ENCODE measurements at places on chromosomes 1 and 21.

- DNase-seq = no peak
These were observed 89.2 kb downstream of the SLC35F3 start for GRCh38 chr1:233993651-233994050.

DNA sequence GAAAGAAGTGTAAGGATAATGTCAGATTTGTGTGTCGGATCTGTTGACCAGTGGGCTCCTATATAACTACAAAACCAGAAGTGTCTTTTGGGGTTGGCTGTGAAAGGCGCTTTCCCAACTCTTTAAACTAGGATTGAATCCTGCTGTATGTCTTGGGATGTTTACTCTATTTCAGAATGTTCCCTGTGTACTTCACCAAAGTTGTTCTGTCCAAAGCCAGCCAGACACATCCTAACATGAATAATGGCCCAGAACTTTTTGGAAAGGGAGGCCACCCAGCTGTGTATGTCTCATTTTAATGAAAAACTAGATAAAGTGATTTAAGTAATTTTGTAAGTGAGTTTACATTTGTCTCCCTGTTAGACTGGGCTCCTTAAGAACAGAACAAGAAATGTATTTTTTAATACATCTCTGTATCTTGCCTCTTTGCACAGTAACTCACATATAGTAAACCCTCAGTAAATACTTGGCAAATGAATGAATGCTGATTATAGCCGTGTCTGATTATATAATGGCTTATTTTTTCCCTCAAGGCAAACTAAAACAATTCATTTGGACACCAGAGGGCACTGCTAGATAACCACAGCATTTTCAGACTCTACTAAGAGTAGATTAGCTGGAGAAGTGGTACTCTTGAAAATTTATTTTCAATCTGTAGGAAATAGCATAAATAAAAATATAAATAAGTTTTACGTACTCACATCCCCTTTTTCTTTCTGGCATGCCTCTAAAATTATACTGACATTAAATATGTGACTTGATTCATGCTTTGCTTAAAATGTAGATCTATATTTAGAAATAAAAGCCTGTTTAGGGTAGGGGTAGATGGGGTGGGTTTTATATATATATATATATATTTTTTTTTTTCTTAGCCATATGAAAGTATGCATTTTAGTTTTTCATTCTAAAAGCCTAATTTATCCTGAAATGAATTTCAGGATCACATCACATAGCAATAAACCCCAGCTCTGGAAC, 23.8 kb downstream of the TSEN15 start:
- DNase-seq = no peak

DNA sequence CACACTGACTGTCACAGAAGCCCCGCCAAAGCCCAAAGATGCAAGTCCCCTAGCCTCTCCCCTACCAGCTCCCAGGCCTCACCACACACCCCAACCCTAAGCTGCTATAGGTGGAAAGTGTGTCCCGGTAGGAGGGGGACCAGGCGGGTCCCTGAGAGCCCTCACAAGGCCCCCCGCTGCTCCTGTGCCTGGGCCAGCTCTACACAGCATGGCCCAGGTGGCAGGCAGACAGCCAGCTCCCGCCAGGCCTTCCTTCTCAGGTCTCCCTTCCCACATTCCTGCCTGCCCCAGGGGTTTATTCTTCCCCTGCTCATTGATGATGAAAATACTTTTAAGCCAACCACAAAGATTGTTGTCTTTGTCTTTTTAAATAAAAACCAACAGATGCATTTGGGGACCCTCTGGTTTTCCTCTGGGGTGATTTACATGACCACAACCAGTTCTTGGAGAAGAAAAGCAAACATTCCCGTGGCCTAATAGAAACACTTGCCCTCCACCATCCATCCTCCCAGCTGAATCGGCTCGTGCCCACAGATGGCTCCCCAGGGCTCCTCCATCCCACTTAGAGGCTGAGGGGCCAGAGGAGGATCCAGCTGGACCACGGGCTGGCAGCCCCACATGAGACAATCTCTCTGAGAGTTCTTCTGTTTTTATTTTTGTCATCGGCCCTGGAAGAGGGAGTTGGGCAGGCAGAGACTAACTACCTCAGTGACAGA, 93.1 kb downstream of the DMRTB1 start:
- DNase-seq = no peak

DNA sequence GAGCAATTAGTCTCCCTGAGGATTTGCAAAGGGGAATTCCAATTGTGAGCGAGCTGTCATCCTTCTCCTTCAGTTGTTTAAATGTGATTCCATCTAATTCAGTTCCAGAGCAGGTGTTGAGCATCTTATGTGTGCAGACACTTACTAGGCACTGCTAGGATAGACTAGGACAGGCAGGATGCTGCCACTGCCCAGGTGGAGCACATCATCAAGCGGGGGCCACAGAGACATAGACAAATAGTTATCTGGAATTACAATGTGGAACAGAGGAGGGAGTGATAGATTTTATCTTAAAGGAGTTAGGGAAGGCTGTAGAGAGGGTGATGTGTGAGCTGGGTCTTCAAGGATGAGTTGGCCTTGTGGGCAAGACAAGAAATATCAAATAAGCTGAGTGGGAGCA, 55.9 kb downstream of the CDC7 start:
- no peak for DNase-seq

DNA sequence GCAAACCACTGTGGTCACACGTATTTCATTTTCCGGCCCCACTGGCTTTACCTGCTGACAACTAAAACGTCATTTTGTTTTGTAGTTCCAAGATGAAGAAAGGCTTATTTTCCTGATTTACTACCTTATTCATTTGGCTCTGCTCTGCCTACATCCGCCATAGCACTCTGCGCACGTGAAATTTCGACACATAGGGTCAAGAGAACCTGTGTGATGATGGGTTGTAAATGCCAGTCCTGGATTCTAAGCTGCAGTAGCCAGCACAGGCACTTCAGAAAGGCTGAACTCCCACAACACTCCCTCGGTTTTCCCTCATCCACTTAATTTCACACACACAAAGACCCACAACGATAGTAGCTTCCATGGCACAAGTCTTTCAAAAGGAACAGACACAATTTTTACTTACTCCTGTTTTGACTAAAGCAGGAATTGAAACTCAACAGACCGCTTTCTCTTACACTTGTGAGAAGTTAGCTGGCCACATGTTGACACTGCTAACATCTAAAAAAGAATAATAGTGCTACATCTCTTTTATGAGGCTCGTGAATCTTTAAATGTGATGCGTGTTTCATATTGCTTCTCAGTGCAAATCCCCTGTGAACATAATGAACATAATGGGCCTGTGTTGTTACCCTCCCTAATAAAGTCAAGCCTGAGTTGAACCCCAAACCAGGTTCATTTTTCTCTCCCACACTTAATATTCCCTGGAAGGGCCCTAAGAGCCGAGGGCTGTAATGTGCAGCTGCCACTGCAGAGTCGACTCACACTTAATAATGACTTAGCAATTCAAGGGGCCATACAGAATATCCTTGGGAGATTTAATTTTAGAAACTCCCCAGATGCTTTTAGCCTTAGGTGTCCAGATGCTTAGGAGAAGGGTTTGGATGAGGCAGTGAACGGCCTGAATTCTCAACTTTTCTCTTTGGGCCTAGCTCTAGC, 1.5 kb upstream of the RUNX1 start:
- DNase-seq = no peak

GRCh38 chr1:45117766-45118165, 88.6 kb downstream of the ZSWIM5 start:
- DNase-seq = no peak

DNA sequence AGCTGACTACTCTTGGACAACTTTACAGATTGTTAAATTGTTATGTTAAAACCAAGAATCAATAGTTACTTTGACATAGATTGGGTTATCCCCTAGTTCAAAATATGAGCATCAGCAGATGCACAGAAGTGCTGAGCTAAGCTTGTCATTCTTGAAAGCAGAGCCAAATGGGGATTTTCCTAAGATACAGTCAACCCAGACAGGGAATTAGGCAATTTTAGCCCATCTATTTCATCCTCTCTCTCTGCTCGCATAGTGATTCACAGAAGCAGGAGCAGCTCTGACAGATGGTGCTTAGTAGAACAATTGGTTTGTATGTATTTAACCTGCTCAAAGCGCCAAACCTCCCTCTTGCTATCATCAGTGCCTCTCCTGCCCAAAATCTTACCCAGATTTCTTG, 27.9 kb upstream of the PRRC2C start:
- no peak for DNase-seq

DNA sequence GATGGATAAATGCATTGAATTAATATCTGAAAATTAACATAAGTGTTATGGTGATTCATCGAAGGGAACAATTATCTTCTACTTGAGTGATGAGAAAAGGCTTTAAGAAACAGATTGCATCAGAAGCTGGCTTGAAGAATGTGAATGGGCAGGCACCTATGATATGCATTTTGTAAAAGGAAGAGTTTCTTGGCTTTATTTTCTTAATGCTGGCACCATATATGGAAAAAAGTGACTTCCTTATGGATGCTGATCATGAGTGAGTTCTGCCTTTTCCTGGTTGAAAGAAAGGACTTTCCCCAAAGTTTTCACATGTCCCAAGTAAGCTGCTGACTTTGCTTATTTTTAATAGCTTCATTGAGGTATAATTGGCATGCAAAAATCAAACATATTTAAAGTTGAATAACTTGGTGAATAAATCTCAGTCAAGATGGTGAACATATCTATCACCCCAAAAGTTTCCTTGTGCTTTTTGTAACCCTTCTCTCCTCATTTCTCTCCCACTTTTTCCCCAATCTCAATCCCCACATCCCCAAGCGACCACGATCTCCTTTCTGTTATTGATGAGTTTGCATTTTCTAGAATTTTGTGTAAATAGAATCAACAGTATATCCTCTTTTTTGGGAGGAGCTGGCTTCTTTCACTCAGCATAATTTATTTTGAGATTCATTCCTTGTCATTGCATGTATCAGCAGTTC, 74.2 kb downstream of the SPATA46 start:
- no peak for DNase-seq

DNA sequence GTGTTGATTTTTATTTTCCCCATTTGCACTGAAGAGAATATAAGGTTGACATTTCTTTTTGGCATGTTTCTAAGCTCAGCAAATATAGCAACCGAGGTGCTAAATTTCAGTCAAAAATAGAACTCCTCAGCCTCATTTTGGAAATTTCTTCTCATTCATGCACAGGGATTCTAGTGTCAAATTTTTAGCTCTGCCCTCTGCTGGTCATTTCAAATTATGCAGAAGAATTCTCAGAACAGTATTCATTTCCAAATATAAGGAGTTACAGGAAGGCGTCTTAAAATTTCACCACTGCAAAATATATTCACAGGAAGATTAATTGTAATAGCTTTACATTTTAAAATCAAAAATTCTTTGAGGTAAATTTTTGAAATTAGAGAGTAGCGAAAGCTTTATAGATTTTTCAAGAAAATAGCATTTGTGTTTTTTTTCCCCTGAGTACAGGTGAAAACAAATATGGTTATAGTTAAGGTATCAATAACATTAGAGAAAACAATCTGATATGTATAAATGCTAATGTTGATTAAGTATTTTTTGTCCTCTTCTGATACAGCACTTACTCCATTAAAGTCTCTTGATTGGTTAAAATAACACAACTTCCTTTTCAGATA, 57.9 kb downstream of the FMN2 start:
- DNase-seq = no peak

DNA sequence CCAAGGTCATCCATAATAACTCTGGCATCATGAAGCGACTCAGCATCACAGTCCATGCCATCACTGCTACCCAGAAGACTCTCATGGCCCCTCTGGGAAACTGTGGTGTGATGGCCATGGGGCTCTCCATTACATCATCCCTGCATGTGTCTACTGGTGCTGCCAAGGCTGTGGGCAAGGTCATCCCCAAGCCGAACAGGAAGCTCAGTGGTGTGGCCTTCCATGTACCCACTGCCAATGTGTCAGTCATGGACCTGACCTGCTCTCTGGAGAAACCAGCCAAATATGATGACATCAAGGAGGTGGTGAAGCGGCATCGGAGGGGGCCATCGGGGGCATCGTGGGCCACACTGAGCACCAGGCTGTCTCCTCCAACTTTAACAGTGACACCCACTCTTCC, 65.1 kb upstream of the ARHGAP29 start:
- DNase-seq = no peak

- no peak for DNase-seq
These were observed 4.0 kb upstream of the MEX3A start for GRCh38 chr1:156086256-156086662.

GRCh38 chr1:25161981-25162380, 70.3 kb downstream of the SYF2 start:
- no peak for DNase-seq

- no peak for DNase-seq
These were observed 111.6 kb upstream of the ERRFI1 start for GRCh38 chr1:8137481-8138244.

DNA sequence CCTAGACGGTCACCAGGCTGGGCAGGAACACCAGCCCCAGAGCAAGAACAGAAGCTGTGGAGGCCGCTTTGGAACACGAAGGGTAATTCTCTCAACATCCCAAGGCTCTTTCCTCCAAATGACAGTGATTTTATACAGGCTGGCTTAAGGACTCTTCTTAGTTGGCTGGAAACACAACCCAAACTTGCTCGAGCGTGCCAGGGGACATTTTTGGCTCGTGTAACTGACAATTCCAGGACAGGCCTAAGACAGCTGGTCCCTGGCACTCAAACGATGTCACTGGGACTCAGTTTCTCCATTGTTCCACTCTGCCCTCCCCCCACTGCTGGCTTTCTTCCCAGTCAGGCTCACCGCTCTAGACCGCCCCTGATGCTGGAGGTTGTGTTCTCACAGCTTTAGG, 164.7 kb downstream of the NPHP4 start:
- DNase-seq = no peak

DNA sequence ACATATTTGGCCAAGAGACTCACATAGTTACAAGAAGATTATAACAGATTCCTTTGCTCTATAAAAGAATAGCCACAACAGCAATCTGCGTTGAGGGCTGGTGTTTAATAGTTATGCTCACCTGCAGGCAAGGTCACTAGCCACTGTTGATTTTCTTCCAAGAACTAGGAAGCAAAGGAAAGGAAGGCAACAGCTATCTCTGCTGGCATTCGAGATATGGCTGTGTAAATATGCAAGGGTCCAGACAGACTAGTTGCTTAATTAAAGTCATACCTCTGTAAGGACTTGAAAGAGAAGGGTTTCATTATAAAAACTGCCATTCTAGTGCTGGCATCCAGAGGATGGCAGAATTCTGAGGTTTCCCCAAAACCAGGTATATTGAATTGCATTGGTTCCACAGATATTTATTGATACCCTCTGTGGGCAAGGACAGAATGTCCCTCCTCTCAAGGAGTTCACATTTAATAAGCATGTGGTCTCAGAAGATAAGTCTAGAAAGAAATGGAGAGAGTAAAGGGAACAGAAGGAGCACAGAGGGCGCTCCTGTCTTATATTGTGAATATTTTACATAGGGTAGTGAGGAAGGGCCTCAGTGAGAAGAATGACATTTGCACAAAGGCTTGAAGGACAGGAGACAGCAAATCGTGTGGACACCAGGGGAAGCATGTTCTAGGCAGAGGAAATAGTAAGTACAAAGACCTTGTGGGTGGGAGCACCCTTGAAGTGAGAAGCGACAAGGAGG, 23.6 kb upstream of the PLEKHA6 start:
- DNase-seq = no peak

Measured in effector CD8-positive, alpha-beta T cell (primary cell).